ENCODE measurements at places on chromosomes 6 and 20.
A peak's percentile ranks its signal among the peaks of the same experiment; 100 is the strongest.

- peak; percentile 95 for DNase-seq
Measured at GRCh38 chr6:77292564-77293546, 170.4 kb downstream of the HTR1B start.

- no peak for DNase-seq
Measured at GRCh38 chr20:47914792-47915191, 129.5 kb upstream of the SULF2 start.

DNA sequence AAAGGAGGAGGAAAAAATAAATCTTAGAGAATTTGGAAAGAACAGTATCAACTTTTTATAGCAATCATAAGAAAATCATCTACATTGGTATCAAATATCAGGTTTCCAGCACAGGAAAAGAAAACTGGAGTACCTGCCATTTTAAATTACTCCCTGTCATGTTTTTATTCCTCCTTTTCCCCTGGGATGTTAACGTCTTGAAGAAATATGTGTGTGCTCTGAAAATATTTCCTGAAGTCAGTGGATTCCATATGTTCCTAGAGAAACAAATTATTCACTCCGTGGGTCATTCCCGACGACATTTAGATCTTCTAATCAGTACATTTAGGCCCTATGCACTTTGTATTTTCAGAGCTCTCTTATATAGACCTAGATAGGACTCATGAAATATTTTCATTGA, 42.0 kb upstream of the RSPO3 start:
- DNase-seq, result no peak

GRCh38 chr6:155234167-155234566, 29.6 kb upstream of the CLDN20 start:
- no peak for DNase-seq

DNA sequence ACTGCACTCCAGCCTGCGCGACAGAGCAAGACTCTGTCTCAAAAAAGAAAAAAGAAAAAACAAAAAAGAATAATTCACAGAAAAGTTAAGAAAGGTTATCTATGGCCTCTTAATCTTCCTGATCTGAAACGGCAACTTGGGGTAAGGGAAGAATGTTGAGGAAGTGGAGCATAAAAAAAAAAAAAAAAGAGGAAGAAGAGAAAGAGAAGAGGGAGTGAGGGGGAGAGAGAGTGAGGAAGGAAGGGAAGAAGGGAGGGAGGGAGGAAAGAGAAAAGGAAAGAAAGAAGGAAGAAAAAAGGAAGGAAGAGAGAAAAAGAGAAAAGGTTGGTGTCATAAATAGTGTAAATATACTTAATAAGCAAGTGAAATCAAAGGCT, 68.9 kb upstream of the NCOA3 start:
- DNase-seq, result no peak

DNA sequence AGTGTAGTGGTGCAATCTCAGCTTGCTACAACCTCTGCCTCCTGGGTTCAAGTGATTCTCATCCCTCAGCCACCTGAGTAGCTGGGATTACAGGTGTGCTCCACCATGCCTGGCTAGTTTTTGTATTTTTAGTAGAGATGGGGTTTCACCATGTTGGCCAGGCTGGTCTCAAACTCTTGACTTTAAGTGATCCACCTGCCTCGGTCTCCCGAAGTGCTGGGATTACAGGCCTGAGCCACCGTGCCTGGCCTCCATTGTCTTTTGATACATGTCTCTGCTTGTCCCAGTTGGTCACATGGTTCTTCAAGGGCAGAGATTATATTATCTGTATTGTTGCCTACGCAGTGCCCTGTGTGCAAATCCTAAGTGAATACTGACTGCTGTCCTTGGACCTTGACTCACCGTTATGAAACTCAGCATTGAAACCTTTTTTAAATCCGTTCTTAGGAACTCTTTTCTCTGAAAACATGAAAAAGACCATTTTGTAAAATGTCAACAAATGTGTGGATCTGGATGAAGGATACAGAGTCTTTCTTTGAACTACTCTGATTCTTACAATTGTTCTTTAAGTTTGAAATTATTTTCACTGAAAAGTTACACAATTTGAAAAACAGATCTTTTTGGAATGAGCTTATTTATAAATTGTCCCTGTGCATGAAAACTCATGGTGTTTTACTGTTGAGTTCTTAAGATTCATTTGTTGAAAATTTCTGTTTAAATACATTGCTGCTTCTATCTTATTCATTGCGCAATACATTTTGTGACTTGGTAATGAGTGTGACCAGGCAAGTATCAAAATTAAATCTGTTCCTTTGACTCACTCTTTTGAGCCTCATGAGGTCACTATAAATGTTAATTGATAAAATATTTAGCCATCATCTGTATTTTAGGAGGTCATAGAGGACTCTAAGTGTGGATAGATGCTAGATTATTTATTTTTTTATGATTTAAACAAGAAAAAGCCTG, 293.5 kb downstream of the UTRN start:
- DNase-seq, result no peak

- no peak for DNase-seq
Measured at GRCh38 chr20:44064501-44065400, 122.2 kb downstream of the JPH2 start.

GRCh38 chr6:6834356-6835222, 246.1 kb downstream of the LY86 start:
- DNase-seq, result peak; percentile 55

GRCh38 chr6:8434727-8435092, 635 bp downstream of the SLC35B3 start:
- no peak for DNase-seq

DNA sequence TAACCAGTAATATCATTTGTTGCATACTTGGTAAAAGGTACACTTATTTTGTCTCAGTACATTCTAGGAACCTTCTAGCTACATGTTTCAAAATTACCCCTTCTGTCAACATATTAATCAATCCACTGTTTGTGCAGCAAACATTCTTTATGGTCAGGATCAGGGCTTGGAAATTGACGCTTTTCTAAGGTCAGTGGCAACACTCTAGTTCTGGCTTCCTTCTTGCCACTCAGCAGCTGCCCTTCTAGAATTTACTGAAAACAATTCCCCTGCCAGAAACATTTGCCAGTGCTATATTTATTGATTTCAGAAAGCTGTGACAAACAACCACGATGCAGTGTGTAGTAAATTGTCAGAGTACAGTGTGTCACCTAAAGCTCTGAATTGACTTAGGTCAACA, 84.7 kb upstream of the FBXL4 start:
- no peak for DNase-seq

DNA sequence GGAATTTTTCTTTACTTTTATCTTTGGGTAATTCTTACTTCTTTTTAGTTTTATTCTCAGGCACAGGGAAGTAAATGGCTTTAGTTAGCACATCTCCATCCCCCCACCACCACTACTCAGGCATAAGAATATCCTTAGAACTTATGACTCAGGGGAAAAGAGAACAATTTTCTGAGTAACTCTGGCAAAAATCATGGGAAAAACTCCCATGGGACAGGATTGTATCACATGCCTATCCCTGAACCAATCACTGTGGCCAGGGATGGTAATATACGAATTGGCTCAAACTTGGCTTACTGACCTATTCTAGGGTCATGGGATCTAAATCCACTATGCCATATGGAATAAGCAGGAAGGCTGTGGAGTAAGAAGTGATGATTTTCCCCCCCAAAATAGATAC, 339.1 kb downstream of the BTBD3 start:
- DNase-seq, result no peak

- peak; percentile 58 for DNase-seq
Measured at GRCh38 chr6:54112151-54112650, 958 bp downstream of the MLIP start.

DNA sequence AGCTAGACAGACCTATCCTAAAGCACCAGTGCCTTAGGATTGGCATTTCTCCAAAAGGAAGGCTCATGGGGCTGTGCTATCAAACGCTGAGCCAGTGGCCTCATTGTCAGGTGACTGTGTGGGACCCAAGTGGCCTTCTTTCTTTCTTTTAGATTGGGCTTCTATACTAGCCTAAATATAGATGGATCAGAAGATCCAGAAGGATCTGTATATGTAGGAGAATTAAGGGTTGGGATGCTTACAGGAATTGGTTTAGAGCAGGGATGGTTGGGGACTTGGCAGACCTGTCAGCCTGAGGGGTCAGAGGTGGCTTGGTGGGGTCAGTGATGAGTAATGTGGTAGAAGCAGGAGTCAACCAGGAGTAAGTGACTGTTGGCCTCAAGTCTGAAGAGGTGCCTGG, 14.8 kb downstream of the ABT1 start:
- no peak for DNase-seq

GRCh38 chr6:41667195-41667594, 28.9 kb downstream of the MDFI start:
- no peak for DNase-seq

DNA sequence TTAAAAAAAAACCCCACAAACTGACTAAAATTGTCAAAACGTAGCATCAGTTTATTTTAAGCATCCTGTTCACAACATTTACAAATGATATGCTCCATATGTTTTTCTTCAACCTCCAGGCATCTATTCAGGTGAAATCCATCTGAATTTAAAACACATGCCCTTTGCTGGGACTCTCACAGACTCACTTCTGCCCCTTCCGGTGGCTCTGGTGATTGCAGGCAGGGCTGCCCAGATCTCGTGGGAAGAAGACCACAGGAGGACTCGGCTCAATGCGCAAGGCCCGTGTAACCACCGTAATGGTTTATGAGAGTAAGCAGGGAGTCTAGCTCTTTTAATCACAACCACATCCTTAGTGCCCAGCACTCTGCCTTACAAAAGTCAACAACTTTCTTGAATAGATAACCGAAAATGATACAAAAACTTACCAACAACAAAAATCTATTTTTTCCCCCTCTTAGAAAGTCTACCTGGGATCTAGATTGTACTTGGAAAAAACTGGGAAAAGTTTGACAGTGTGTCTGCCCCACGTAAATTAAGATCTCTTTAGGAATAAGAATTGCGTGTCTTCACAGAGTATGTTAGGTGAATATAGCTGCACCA, 139.1 kb downstream of the KIF16B start:
- DNase-seq, result peak; percentile 3

DNA sequence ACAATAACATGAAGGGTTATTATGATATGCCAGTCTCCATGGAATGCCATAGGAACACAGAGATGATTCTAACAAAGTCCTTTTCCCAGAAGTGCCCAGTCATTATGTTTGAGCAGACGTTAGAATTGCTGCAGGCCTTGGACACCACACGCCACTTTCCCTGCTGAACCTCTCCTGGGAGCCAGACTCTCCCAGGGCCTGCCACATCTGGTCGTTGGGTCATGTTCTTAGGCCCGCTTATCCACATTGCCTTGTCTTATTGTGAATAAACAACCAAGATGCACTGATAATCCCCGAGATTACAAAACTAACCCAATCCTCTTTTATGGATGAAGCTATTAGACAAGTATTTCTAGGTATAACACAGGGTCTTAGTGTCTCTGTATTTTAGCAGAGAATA, 276.5 kb upstream of the CITED2 start:
- no peak for DNase-seq

- DNase-seq, result peak; percentile 7
Measured at GRCh38 chr20:25706793-25707192, 10.1 kb upstream of the ZNF337 start.

DNA sequence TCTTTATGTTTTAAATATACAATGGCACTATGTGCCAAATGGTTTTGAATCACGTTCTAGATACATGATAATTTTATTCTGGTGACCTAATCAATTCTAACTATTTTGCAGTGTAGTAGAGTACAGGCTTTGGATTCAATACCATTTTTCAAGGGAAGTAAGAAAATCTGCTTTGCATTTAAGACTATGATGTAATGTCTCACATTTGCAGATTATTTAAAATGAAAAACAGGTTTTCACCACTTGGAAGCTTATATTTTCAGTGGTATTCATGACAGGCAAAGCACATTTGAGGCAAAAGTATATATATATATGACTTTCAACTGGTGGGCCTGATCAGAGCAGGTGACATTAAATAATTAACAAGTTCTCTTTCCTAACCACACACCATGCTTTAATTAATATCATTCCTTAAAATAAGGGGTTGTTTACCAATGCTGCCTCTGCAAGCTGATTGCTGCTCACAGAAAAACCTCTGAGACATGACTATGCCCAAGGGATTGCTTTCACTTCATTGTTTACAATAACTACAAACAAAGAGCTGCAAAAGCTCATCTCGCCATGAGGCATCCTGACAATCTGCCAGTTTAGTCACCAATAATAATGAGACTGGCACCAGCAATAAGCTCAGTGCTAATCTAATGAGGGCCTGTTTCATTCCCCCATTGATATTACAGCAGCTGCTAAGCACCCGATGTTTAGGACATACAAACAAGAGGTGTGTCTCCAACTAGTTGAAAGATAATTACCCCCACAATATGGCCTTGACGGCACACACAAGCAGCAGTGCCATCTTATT, 1176.0 kb upstream of the GJE1 start:
- DNase-seq, result no peak

GRCh38 chr6:84442208-84442607, 214.8 kb upstream of the CEP162 start:
- no peak for DNase-seq

GRCh38 chr6:148999929-149000468, 253.2 kb downstream of the UST start:
- peak; percentile 76 for DNase-seq

DNA sequence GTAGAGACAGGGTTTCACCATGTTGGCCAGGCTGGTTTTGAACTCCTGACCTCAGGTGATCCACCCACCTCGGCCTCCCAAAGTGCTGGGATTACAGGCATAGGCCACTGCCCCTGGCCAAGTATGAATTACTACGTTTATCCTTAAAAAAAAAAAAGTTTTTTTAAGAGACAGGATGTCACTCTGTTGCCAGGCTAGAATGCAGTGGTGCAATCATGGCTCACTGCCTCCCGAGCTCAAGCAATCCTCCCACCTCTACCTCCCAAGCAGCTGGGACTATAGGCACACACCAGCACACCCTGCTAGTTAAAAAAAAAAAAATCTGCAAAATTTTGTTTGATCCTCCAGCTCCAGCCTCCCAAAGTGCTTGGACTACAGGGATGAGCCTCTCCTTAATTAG, 23.1 kb downstream of the IYD start:
- DNase-seq, result peak; percentile 51

DNA sequence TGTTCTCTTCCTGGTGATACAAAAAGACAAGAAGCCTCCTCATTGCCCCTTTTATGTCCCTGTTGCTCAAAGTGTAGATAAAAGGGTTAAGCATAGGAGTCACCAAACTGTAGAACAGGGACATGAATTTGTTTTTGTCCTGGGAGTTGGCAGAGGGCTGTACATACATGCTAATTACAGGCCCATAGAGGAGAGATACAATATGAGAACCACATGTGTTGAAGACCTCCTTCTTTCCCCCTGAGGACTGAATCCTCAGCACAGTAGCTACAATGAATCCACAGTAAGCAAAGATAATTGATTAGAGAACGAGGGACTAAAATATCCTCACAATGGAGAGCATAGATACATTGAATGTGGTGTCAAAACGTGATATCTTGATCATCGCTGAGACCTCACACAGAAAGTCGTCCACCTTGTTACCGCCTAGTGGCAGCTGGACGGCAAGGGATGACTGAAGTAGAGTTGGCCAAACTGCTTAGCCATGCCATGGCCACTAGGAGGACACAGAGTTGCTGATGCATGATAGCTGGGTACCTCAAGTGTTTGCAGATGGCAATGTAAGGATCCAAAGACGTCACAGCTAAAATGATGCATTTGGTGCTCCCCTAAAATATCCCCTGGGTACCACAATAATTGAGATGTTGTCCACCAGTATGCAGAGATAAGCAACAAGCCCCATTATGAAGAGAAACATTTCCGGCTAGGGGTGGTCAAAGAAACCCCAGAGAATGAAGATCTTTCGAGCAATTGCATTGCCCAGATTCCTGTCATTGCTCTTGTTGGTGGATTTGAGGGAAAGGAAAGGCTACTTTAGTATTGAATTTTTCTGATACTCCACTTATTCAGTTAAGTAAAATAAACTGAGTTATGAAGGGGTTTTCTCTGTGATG, 15.0 kb downstream of the OR2B3 start:
- peak; percentile 6 for DNase-seq

Data from NCI-H226 (cell line).